Fibroblast of skin of left biceps (primary cell): ENCODE measurements at places on chromosomes 3 and 15.

GRCh38 chr3:47365213-47366153 lies 15.3 kb upstream of the PTPN23 start:
- DNase-seq: peak; percentile 88

DNA sequence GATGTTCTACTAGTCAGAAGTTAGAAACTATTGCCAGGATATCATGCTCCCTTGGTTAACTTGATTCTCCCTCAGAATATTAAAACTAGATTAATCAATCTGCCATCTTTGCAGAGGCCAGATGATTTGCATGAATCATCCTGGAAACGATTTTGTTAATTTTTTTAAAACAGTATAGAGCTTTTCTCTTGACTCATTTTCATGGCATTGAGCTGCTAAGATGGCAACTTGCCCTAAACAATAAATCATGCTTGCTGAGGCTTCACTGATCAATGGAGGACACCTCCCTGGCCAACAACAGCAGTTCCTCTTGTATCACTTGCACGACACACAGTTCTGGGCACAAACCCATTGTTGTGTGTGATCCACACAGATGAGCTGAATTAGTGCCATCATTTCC lies 109.1 kb downstream of the COL6A6 start:
- DNase-seq: peak; percentile 84

DNA sequence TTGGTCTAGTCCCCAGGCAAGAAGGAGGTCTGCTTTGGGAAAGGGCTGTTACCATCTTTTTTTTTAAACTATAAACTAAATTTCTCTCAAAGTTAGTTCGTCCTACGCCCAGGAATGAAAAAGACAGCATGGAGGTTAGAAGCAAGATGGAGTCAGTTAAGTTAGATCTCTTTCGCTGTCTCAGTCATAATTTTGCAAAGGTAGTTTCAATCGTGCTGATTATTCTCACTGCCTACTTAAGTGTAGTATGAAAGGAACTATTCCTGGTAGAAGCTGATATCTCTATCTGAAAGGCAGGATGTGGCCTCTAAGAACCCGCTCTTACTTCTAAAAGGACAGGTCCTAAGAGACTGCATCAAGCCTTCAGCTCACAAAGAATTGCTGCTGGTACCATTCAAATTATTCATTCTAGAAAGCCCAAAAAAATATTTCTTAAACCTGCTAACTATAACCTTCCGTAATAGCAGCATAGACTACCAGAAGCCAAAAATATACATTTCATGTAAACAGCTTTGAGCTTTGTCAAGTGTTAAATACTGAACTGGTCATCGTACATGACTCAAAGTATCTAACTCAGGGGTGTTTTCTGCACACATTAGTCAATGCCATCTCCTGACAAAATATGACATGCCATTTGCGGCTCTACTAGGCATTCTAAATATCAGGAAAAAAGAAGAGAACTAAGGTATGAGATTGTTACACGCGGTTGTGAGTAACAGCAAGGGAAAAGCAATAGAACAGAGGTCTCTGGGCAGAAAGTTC lies 96.0 kb upstream of the CCDC80 start:
- DNase-seq: no peak

DNA sequence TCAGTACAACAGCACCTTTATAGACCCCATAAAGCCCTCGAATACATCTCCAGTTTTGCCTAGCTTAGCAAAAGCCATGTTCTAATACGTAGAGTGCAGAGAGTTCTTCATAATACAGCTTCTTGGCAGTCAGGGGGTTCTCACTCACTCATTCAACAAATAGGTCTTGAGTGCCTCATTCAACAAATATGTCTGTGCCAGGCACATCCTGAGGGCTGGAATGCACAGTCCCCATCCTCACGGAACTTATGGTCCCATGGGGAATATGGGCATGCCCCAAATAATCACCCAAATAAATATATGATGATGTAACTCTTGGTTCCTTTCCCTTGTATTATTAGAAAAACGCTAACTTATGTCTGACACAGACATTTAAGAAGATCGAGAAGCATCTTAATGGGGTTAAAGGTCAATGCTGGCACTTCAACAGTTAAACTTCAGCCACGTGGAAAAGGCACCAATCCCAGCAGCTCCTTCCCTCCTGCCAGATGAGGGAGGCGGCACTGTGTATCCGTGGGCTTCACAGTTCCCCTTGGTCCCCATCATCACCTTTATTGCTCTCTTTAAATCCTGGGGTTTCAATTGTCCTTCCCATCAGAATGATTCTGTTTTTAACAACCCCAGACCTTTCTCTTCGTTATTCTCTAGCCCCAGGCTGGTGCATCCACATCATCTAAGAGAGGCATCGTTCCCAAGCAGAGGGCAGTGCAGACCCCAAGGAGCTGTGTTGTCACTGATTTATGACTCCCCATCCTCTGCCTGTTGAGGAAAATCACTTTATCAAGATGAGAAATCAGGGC lies 18.9 kb upstream of the SEMA5B start:
- no peak for DNase-seq

GRCh38 chr3:10992943-10993728 lies 588 bp downstream of the SLC6A1 start:
- no peak for DNase-seq

- no peak for DNase-seq
Measured at GRCh38 chr3:166554023-166554422, 716.8 kb upstream of the BCHE start.
